ENCODE measurements at places on chromosomes 11 and 22.
A peak's percentile ranks its signal among the peaks of the same experiment; 100 is the strongest.

DNA sequence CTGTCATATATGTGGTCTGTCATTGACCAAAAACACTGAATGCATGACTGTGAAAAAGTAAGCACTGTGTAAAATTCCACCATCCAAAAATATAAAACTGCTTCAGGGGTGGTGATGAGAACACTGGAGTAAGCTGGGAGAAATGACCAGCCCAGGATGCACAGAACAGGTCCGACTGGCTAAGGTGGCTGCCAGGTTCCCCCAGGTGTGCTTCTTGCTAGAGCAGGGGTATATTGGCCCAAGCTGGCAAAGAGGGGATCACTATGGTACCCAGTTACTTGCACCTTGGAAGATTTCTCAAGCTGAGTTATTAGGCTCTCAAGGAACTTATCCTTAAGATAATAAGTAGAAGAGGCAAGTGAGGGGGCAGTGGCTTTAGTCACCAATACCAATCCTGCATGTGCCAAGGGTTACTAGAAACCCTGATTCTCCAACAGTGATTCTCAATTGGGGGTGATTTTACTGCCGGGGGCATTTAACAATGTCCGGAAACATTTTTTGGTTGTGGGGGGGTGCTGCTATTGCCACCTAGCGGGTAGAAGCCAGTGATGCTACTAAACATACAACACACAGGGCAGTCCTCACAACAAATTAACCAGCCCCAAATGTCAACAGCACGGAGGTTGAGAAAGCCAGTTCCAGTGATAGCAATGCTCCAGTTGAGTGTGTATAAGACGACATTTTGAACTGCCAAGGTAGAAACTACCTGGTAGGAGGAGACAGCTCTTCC, 15.7 kb downstream of the SNU13 start:
- DNase-seq = no peak

- no peak for DNase-seq
These were observed 54.1 kb upstream of the WT1 start for GRCh38 chr11:32489464-32489863.

GRCh38 chr11:44708009-44708408, 18.8 kb upstream of the TSPAN18 start:
- no peak for DNase-seq

- no peak for DNase-seq
These were observed at the start of gene CCDC73 for GRCh38 chr11:32794439-32794838. Gene CCDC73, minus strand, starts transcription at chr11:32794662. Its CDS starts 34,419 bp downstream, at chr11:32760243.

- DNase-seq = no peak
These were observed 49.7 kb downstream of the ST14 start for GRCh38 chr11:130209128-130209932.

DNA sequence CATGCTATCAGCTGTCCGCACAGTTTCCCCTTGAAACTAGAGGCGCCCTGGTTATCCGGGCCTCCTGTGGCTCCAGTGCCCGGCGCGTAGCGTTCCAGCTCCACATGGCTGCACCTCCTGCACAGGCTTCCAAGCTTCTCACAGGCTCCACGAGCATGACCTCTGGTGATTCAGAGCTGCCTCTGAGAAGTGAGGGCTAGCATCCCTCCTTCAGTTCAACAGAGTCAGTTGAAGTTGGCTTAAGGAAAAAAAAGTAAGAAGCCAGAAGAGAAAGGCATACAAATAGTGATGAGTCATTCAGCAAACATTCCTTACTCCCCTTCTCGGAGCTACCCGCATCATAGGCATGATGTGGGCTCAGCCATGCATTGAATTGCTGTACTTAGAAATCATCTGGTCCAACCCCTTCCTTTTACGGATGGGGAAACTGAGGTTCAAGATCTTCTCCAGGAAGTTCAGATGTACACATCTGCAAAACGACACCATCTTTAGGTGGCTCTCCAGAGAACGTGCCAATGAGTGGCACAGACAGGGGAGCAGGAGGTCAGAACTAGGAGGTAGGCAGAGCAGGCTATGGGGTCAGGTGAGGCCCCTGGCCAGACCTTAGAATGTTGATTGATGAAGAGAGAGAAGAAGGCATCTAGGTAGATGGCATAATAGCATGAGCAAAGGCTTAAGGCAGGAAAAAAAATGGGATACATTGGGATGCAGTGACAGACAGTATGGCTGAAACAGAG, 216.3 kb upstream of the TBCEL start:
- DNase-seq = no peak

DNA sequence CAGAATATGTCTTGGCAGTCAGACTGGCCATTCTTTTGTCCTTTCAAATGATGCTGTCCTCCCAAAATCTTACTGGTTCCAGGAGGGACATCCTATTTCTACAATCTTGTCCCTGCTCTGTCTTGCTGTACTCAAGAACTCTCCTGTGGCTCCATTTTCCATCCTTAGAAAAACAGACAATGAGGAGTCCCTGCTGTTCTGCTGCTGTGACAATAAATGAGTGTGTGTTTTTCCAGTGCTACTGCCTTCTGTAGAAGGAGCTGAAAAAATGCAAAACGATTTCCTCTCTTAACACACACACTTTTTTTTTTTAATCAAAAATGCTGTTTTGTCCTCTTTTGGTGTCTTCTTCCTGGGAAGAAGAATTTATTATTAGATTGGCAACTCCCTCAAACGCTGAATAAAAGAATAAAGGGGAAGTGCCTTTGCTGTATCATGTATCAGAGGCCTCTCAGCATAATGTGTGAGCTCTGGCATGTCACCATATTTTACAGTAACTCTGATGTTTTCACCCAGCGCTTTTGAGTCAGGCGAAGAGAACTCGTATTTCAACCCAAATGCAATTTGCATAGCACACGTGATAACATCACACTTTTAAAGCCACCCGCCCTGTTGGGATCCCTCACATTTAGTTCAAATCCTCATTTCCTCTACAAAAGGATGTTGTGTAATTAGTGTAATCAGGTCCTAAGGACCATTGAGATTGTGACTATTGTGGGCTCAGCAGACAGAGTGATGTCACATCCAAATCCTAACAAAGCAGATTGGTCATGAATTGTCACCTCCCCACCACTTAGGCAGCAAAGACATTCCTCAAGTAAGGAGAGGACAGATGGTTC, 496.0 kb upstream of the LARGE1 start:
- no peak for DNase-seq

DNA sequence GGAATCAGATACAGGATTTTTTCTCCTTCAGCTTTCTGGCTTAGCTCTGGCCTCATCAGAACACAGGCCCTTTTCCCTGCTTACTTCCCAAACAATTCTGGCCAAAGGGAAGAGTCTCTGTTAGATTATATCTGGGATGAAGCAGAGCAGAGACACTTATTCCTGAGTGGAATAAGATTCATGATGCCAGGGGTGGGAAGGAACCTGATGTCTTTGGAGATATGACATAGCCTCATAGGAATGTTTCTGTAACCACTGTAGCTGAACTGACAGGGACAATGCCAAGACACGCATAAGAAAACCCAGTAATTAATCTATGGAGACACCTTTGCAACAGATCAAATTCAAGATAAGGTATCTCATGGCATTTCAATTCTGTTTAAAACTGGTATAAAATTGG, 177.1 kb upstream of the RAG2 start:
- DNase-seq = peak; percentile 52

- no peak for DNase-seq
These were observed 162.7 kb downstream of the MAML2 start for GRCh38 chr11:96180341-96180740.

GRCh38 chr11:72630104-72630852, 43.9 kb downstream of the PDE2A start:
- DNase-seq = no peak

GRCh38 chr11:58688789-58689503, 42.8 kb downstream of the GLYAT start:
- peak; percentile 57 for DNase-seq

DNA sequence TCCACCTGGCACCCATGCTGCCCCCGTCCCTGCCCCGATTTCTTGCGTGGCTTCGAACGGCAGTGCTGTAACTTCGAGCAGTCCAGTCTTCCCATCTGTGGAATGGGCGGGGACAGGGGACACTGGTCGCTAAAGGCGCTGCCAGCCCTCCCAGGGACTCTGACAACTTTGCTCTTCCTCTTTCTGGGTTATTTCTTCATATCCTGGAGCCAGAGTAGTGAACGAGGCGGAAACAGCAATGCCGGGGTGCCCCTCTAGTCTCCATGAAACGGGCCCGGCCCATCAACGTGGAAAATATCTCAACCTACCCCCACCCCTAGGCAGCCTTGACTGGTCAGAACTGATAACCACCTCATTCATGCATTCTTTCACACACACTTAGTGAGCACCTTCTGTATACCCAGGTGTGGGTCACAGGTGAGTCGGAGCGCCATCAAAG, 42.8 kb downstream of the TRIOBP start:
- DNase-seq = no peak

DNA sequence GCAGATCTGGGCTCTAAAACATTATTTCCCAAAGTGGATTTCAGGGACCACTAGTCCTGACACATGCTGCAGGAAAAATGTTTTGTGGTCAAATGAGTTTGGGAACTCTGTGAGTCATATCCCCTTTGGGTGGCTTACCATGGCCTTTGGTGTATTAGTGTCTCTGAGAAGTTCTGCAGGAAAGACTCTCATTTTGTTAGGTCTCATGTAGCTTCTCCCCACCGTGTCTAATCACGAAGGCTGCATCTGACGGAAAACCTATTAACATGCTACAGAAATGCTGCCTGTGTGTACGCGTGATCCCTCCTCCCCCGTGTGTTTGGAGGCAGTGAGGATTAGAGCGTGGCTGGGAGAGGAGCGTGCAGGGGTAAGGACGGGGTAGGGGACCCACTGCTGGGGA, 191.7 kb downstream of the ST3GAL4 start:
- no peak for DNase-seq

GRCh38 chr22:39254789-39255298, 10.1 kb upstream of the PDGFB start:
- DNase-seq = no peak

DNA sequence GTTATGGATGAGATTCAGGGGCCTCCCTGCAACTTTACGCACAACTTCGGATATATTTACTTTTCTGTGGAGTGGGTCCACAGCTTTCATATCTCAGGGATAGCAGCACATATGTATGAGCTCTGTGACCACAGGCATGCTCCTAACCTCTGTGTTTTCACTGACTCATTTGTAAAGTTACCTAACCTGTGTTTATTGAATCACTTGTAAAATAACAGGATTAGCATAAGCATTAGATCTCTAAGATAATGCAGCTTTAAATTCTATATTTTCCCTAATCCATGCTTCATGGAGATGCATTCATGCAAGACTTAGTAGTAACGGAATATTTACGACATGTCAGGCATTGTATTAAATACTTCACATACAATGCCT, 47.9 kb upstream of the DDI1 start:
- DNase-seq = no peak

- no peak for DNase-seq
These were observed 2.2 kb upstream of the MOV10L1 start for GRCh38 chr22:50087646-50088045.

DNA sequence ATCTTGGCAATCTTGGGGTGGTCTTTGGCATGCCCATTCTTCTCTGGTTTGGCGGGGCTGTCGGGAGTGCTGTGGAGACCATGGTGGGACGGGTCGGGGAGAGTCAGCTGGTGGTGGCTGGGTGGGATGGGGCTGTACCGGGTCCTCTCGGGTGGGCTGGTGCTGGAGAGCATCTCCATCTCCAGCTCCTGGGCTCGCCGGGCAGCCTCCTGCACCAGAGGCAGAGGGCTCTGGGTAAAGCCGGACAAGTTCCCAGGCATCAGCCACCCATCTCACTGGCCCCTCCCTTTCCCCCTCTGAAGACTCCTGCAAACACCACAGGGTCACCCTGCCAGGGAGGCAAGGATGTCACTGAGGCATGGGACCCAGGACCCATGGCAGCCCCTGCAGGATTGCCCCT, 25.1 kb downstream of the ANKK1 start:
- no peak for DNase-seq

GRCh38 chr11:92711926-92712325, 257.5 kb upstream of the MTNR1B start:
- DNase-seq = no peak

DNA sequence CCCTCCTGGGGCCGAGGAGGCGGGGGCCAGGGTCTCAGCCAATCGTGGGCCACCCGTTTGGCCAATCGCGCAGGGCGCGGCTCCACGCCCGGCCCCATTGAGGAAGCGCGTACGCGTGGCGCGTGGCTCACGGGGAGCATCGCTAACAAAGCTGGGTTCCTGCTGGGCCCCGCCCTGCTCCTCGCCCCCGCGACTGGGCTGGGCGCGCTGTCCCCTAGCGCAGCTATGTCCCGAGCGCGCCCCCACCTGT, 614 bp upstream of the ASCL2 start:
- no peak for DNase-seq

- DNase-seq = no peak
These were observed 3.0 kb downstream of the MAFF start for GRCh38 chr22:38204784-38205183.

DNA sequence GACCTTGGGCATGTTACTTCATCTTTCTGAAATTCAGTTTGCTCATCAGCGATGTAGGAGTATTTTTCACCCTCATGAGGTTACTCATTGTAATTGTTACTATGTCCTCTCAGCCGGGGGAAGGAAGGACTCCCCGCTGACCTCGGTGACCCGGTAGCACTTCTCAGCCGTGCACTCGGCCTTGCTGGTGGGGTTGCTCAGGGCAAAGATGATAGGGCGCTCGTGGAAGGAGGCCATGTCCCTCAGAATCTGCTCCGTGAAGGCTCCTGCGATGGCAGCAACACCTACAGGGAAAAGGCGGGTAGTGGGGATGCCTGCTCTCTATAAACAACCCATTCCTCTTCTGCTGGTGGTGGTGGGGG, 72.2 kb downstream of the CCDC81 start:
- no peak for DNase-seq

DNA sequence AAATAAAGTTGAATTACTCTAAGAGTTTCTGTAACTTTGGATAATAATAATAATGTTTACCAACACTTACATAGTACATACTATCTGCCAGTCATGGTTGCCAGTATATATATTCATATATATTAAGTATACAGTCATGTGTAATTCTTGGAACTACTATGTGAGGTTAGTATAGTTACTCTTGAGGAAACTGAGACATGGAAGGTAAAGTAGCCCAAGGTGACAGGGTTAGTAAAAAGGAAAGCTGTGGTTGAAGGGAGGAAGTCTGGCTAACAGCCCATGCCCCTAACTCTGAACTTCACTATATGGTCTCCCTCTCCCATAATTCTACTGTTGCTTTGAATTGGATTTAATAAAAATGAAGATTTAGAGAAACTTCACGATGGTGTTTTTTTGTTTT, 24.9 kb downstream of the FDX1 start:
- DNase-seq = no peak

- DNase-seq = no peak
These were observed 194.1 kb upstream of the CCDC90B start for GRCh38 chr11:83480251-83480650.

- no peak for DNase-seq
These were observed 361 bp downstream of the SRPRA start for GRCh38 chr11:126268361-126268707.

- DNase-seq = no peak
These were observed 188.4 kb downstream of the SOX6 start for GRCh38 chr11:16167706-16168487.

All from keratinocyte (primary cell).